Stimulated activated CD8-positive, alpha-beta memory T cell treated with anti-CD3 and anti-CD28 coated beads, Interleukin-7, amount 100 ng/mL, for 24 hours (primary cell): ENCODE measurements at places on chromosomes 1 and 21.

- no peak for DNase-seq
These were observed 121.8 kb upstream of the SPAG17 start for GRCh38 chr1:118306851-118307250.

- DNase-seq = no peak
These were observed 123.6 kb downstream of the XCL2 start for GRCh38 chr1:168420177-168420576.

GRCh38 chr1:203145321-203146041, 18.0 kb downstream of the ADORA1 start:
- DNase-seq = no peak

DNA sequence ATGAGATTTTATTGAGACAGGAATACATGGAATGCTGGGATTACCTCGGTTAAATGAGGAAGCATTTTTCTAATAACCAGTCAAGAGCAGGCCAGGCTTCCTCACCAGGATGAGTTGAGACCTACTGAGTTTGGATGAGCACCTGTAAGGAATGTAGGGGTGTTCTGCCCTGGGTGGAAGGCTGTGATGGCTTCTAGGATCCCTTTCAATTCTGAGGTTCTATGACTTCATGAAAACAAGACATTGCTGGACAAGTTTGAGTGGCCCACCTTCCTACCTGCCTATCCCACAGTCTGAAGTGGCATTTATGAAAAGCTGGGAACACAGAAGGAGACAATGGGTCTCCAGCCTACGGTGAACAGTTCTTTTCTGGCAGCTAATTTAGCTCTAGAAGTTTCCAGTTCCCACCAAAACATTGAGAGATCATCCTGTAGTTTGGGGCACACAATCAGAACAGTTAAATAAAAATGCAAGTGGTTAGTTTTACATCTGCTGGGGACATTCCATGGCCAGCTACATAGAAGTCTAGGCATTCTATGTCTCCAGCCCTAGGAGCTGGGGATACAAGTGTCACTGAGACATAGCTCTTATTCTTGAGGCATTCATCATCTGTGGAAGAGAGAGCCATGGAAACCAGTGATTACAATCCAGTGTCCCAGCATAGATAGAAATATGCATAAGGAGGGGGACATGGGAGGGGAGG, 51.3 kb upstream of the TSPAN2 start:
- no peak for DNase-seq

GRCh38 chr1:24855474-24855873, 74.6 kb downstream of the RUNX3 start:
- DNase-seq = no peak
